ENCODE measurements at places on chromosomes 5 and 9. TPM values are rescaled to one million over a fixed set of nuclear protein-coding genes. Genes with fewer than 3 reads are reported as not detected.

- no peak for DNase-seq
These were observed 46.1 kb upstream of the CLPTM1L start for GRCh38 chr5:1390861-1391600.

GRCh38 chr5:172530878-172531703 lies 76.8 kb upstream of the SH3PXD2B start:
- no peak for DNase-seq

DNA sequence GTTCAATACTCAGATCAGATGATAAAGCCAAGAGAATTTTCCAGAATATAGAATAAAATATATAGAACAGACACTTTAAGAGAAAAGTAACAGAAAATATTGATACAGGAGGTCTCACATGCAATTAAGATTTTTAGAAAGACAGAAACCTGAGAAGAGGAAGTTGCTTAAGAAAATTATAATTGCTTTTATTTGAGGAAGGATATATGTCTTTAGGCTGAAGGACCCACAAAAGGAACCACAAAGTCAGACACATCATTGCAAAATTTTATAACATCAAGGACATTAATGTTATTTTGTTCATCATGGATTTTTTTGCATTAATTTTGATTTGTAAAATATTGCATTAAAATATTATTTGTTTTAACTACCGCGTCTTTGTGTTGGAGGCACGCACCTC lies 141.5 kb downstream of the FSTL4 start:
- DNase-seq, result no peak

DNA sequence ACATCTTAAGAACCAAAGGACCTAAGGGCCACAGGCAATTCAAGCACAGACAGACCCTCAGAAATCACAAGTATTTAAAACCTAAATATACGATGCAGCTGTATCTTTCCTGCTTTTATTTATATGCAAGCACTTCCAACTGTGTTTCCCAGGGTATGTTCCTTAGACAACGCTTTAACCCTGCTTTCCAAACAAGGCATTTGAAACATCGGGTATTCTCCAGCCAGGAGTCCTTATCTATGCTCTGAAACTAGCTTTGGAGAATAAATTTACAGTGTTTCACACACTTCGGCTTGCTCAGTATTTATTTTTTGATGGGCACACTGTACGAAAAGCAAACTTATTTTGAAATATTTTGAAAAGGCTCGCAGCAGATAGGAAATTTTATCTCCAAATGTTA lies 13.5 kb downstream of the NR6A1 start:
- DNase-seq, result no peak

GRCh38 chr5:140345919-140346347 lies 470 bp downstream of the HBEGF start:
- DNase-seq, result no peak

DNA sequence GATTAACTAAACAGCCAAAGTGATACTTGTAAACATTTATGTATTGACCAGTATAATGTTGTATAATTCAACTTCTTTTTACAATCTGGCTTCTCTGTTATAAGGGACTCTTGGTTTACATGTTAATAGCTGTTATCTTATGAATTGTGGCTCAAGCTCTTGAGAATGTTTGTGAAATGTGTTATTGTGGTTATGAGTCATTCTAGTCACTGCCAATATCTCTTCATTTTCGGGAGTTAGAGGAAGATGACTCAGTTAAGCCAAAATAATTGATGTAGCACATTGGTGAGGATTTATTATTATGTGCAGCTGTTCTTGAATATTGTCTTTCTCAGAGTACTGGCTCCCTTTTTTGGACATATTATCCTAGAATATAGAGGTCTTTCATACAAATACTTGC lies 655.2 kb upstream of the RIOK2 start:
- DNase-seq, result no peak

DNA sequence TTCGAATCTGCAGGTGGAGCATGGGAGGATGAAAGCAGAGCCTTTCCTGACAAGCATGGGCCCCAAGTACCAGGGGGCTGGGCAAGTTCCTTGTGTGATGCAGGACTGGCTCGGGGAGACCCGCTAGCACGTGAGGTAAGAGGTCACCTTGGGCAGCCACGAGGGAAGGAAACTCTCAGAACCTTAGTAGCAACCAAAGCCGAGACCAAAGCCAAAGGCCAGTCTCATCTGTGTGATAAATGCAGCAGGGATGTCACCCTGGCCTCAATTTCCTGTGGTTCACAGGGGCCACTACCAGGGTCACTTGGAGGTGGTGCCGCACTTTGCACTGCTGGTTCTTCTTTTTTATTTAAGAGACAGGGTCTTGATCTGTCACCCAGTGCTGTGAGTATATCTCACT lies 39.5 kb downstream of the PRRT1B start:
- no peak for DNase-seq

DNA sequence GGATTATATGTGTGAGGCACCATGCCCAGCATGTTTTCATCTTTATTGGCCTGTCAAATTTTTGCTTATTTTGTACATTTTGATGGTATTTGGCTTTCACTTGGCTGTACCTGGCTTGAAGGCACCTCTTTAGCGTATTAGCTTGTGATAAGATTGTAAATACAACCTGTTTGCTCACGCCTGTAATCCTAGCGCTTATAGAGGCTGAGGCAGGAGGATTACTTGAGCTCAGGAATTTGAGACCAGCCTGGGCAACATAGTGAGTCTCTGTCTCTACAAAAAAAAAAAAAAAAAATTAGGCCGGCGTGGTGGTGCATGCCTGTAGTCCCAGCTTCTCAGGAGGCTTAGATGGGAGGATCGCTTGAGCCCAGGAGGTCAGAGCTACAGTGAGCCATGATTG lies 11.3 kb downstream of the SEC24A start:
- no peak for DNase-seq

The FAM151B gene
- 0.08 TPM for polyA plus RNA-seq

The STARD4 gene
- 33.7 TPM for polyA plus RNA-seq

The ZNG1A gene
- polyA plus RNA-seq, result 42.9 TPM
